ENCODE measurements at places on chromosomes 3 and 15. TPM values are rescaled to one million over a fixed set of nuclear protein-coding genes. Genes with fewer than 3 reads are reported as not detected.

The OPA1 gene
- total RNA-seq, result 61.5 TPM

The TTC14 gene
- 27.8 TPM for total RNA-seq

The ALDH1A3 gene
- 25.4 TPM for total RNA-seq

The SLC22A14 gene
- 0.18 TPM for total RNA-seq

DNA sequence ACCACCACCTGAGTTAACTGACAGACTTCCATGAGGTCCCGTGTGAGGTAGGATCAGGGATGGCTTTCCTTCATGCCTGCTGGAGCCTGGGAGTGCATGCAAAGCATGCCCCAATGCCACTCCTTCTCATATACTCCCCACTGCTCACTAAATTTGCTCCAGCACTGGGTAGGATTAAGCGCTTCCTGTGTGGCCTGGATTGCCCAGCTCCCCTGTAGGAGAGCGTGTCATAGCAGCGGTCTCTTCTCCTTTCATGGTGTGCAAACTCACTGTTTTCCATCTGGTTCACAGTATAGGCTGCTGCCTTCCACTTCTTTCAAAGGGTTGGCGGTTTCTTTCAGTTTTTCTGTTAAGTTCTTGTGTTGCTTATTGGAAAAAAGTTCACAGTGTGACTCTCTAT, 34.1 kb upstream of the ABI3BP start:
- no peak for DNase-seq

DNA sequence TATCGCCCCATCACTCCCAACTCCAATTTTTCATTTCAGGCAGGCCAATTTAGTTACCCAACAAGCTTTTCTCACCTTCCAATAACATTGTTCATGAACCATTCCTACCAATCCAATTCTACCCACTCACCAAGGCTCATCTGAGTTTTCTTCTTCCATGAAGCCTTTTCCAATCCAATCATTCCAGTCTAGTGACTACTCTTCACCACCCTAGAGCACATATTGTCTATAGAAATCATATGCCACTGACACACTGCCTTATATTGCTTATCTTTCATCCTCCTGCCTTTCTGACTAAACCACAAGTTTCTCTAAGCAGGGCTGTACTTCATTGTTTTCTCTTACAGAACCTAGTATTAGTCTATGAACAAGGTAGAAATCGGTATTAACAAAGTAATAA, 11.4 kb downstream of the CCDC14 start:
- no peak for DNase-seq

DNA sequence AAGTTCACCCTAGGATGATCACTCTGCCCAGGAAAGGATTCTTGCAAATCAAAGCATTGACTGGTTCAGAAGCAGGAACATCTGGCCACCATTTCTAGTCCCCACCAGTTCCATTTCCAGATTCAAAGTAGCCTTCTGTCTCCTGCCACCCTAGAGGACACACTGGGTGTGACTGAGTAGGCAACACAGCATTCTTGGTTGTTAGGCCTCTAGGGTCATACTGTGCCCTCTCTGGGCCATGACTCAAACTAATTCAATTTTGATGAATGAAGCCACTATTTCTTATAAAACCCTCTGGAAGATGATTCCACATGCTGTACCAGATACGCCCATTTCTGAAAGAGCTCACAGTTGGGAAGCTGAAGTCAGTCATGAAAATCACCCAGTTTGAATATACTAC, 69.7 kb downstream of the WDR76 start:
- DNase-seq, result no peak

GRCh38 chr3:157219215-157219614, 59.3 kb upstream of the CCNL1 start:
- DNase-seq, result no peak

Measured in muscle of leg (tissue), 16 donors.